Activated CD4-positive, CD25-positive, alpha-beta regulatory T cell treated with anti-CD3 and anti-CD28 coated beads, Interleukin-2, amount 50 U/mL, for 16 hours (primary cell): ENCODE measurements at places on chromosomes 6 and 20.

- DNase-seq, result no peak
Observed at GRCh38 chr20:60750909-60751308, 501.2 kb upstream of the CDH4 start.

DNA sequence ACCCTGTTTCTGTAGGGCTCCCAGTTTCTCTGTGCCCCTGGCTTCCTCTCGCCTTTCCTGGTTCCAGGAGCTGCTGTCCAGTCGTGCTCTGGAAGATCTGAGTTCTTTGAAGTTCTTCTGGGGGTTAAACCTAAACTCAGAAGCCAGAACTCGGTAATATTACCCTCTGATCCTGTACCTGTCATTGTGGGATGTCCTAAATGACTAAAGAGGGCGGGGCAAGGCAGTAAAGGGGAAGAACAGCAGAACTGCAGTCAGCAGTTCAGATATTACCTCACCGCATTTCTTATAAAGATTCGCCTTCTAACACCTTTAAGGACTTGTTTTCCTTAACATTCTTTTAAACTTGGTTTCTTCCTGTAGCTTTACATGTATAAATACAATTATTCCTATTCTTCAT, 63.9 kb downstream of the FAM120B start:
- DNase-seq, result no peak

GRCh38 chr6:157459327-157459726, 78.3 kb downstream of the ZDHHC14 start:
- no peak for DNase-seq

DNA sequence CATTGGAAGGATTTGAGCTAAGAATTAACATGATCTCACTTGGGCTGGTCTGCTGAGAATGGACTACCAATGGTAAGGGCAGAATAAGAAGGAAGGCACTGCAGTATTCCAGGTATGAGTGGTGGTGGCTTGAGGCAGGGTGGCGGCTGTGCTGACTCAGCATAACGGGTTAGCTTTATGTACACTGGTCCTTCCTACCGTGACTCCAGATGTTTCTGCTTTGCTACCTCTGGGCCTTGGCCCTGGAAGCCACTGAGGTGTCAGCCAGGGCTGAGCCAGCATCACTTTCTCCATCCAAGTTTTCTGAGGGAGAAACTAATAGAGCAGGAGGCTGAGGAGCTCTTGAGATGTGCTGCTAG, 12.9 kb upstream of the BTN3A3 start:
- no peak for DNase-seq

- DNase-seq, result no peak
Observed at GRCh38 chr6:155247618-155248007, 16.2 kb upstream of the CLDN20 start.

DNA sequence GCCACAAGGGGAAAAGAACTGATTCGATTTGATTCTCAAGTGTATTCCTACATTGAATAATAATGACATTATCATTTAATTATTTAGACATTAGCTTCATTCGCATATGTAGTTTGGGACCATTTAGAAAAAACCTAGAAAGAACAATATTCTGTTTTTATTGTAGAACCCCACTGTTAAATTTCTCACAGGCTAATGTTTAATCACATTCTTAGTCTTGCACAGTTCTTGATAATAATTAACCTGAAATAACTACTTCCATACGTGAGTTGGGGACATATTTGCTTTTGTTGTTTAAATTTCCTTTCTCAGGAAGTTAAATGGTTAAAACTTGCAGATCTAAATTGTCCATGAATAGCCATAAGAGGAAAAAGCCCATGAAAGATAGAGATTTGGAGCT, 275.2 kb downstream of the TFAP2B start:
- DNase-seq, result no peak

DNA sequence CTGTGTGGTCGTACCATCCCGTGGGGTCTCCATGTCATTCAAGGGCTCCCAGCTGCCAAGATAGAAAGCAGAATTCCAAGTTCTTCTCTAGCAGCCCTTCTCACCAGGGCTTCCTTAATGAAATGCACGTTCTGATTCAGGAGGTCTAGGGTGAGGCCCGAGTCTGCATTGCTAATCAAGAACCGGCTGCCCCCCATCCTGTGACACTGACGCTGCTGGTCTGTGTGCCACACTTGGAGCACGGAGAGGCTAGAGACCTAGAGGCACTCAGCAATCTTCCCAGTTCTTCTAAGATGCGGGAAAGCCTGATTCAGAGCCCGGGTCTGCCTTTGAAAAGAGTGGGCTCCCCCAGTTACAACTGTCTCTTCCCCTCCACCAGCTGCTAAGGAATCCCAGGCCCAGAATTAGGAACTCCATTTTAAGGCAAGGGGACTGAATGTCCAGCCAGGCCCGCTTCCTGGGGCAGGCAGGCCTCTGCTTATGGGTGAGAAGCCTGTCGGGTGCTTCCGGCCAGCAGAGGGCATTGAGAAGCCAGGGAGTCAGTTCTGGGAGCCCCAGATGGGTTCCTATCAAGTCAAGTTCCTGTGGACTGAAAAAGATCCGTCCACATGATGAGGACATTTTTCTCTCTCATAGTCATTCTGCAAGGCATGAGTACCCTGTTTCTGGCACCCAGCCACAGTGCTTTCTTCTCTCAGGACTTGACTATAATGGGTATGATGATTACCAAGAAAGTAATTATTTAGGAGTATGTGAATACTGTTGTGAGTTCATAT, 69.8 kb upstream of the RIN2 start:
- no peak for DNase-seq

- DNase-seq, result no peak
Observed at GRCh38 chr6:11930240-11930639, 81.9 kb upstream of the HIVEP1 start.

- no peak for DNase-seq
Observed at GRCh38 chr6:166940643-166941068, 15.7 kb downstream of the RNASET2 start.

GRCh38 chr6:142328070-142328469, 26.3 kb downstream of the ADGRG6 start:
- DNase-seq, result no peak

DNA sequence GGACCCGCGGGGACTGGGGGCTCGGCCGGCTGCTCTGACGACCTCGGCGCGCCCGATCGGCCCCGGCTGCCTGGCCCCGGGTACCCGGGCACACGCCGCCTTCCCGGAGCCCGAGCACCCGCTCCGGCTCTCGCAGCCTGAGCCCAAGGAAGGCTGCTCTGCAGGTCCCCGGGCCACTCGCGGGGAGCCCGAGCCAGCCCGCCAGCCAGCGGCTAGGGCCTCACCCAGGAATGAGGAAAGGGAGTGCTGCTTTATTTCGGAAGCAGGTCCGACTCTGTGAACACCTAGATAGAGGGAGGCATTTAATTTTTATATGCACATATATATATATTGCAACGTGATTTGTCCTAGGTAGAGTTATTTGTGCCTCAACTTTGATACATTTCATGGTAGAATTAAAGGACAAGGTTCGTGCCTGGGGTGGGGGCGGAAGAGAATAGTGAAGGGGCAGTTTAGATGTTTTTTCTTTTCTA, 15.5 kb downstream of the FOXA2 start:
- DNase-seq, result no peak

DNA sequence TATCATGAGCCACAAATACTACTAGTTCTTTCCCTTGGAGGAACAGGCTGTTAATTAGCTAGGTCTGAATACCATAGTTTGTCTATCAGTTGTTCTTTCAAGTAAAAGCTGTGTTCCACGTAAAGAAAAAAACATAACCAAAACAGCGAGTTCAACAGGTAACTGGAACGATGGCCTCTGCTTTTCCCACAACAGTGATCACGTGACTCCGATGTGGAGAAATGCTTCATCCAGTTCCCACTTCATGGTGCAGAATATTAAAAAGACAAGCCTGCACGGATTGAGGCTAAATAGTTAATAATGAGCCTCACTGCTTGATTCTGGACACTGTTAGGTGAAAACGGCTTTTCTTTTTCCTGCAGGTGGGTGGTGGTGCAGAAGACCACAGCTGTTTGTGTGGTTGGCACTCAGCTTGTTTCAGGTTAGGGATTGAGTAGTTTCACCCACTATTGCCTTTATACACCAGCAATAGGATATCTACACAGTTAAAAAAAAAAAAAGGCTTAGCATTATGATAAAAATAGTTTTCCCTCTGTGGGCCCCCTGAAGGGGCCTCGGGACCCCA, 88.1 kb downstream of the DACT2 start:
- DNase-seq, result no peak

GRCh38 chr6:19472153-19472552, 365.0 kb upstream of the ID4 start:
- no peak for DNase-seq

DNA sequence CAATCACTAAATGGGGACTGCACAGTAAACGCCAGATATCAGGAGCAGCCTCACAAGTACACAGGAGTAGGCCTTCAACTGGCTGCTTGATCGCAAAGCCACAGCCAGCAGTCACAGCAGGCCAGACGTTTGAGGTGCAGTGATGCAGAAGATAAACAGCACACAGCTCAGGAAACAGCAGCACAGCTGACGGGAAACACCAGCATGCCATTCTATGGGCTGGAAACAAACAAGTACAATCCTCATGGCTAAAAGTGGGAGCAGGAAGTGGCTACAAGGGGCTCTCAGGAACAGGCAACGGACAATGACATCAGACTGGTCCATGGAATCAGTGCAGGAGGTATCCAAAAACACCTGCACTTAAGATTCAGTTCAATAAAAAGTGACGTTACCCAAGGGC, 111.0 kb downstream of the DTNBP1 start:
- no peak for DNase-seq

DNA sequence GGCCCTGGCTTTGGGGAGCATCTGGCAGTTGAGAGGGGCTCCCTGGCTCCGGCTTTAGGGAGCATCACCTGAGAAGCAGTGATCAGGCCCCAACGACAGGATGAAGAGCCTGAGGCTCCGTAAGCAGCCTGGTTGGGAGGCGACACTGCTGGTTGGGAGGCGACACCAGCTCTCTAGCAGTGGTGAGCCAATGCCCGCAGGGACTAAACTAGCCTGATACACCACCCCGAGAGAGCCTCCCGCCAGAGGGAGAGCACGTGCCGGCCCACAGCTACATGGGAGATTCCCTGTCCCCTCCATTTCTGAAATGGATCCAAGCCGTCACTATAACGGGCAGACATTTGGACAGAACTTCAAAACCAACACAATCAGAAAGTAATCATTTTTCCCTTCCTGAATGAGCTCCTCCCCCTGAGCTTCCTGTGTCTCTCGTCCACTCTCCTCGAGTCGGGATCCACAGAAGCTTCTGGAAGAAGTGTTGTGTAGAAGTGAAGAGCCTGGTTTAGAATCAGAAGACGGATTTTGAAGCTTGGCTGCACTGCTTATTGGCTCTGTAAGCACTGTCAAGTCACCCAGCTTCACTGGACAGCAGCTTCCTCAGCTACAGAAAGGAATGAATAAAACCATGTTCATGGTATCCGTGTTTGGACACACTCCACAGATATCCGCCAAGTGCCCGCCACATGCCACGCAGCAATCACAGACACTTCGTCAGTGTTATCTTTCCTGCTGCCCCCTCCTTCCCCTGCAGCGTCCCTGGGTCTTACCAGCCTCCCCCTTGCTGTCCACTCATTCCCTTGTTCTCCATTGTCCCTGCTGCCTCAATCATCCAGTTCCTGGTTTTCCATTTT, 199.6 kb downstream of the TTLL2 start:
- no peak for DNase-seq

DNA sequence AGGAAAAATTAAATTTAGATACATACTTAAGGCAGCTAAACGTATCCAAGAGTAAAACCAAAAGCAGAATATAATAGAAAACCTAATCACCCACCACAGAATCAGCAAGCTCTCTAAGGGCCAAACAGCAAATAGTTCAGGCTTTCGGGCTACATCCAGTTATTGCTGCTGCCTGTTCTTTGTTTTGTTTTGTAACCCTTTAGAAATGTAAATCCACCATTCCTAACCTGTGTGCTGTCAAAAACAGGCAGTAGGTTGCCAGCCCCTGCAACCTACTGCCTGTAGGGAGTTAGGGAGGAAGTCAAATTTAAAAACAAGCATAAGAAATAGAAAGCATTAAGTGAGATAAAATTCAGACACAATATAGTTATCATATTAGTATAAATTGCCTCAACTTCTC, 225.9 kb downstream of the PTPRT start:
- DNase-seq, result no peak

GRCh38 chr6:166724576-166724975, 97.5 kb upstream of the RPS6KA2 start:
- DNase-seq, result no peak

DNA sequence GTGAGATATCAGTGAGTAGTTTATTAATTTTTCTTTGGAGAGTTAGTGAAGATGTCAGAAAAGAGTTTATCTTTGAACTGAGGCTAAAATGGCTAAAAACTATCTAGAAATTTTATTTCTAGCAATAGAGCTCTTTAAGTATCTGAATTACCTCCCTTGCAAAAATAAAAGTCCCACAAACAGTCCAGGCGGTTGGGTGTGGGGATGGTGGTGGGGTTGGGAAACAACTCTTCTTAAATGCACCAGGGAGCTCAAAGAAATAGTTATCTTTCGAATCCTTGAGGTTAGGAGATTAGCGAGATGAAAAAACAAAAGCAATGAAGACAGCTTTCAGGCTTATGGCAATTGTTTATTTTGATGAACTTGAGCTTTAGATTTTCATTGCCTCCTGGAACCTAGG, 1299.1 kb upstream of the ADGRB3 start:
- DNase-seq, result no peak

DNA sequence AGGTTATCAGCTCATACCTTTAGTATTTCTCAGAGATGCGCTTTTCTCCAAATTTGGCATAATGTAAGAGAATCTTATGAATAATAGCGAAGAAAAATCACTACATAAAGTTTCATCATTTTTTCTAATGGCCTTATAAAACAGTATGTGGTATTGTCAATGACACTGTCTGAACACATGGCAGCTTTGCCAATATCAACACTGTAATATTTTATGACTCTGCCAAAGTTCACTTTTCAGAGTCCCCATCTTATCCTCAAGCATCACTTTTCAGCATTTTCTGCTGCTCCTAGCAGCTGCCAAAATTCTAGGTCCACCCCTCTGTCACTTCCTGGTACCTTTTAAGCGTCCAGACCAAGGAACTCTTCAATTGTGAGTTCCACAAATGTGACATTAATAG, 171.5 kb upstream of the C6orf118 start:
- DNase-seq, result no peak

DNA sequence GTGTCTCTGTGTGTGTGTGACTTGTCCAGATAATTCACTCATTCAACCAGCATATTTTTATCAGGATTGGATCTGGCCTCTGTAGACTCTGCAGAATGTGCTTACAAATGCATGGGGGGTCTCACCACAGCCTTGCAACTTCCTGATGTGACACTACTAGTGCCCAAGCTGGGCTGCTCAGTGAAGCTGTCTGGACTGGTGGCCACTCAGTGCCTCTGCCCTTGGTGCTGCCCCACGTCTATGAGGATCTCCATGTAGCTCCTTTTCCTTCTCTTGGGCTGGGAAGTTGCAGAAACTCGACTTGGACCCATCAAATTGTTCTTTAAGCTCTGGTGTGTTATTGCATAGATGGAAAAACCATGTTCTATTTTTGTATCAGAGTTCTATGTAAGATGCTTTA, 75.8 kb downstream of the NRN1 start:
- no peak for DNase-seq

- DNase-seq, result no peak
Observed at GRCh38 chr6:47307362-47308197, 2.1 kb downstream of the TNFRSF21 start.
